ENCODE measurements at places on chromosomes 11 and 22. TPM values are rescaled to one million over a fixed set of nuclear protein-coding genes. Genes with fewer than 3 reads are reported as not detected.
A peak's percentile ranks its signal among the peaks of the same experiment; 100 is the strongest.

- DNase-seq, result no peak
Measured at GRCh38 chr11:22884217-22884616, 23.9 kb upstream of the CCDC179 start.

- no peak for DNase-seq
Measured at GRCh38 chr22:20060700-20061480, 19.2 kb upstream of the DGCR8 start.

- peak; percentile 60 for DNase-seq
Measured at GRCh38 chr11:108672113-108672512, 7.2 kb downstream of the DDX10 start.

Gene ELFN2
- not detected for total RNA-seq

Gene C11orf87
- not detected for total RNA-seq

DNA sequence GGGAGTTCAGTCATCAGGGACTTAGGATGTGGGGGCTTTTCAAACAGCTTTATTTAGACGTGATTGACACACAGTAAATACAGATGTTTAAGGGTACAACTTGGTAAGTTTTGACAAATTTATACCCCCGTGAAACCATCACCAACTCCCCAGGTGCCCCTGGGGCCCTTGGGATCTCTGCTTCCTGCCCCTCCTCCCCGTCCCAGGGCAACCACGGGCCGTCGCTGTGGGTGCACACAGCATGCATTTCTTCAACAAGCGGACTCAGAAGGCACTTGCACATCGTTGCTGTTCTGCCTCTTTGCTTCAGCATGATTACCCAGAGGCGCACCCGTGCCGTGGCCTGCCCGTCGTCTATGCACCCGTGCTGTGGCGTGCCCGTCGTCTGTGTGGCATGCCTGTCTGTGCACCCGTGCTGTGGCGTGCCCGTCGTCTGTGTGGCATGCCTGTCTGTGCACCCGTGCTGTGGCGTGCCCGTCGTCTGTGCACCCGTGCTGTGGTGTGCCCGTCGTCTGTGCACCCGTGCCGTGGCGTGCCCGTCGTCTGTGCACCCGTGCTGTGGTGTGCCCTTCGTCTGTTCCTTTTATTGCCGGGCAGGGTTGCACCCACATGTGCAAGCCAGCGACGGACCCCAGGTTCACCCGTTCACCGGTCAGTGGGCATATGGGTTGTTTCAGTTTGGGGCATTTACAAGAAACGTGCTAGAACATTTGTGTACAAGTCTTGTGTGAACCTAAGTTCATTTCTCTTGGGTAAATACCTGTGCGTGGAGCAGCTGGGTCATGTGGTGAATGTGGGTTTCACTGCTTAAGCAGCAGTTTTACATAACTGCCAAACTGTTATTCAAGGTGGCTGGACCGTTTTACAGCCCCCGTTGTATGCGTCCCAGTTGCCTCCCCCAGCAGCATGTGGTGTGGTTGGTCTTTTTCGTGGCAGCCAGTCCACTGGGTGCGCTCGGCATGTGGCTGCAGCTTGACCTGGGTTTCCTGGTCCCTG is 8.3 kb downstream of the CD81 start:
- DNase-seq, result no peak

Gene ZNF70
- total RNA-seq, result 17.8 TPM

Gene KRTAP5-11
- not detected for total RNA-seq

GRCh38 chr22:50577987-50578775 is at the start of gene CPT1B:
Gene CPT1B, minus strand, starts transcription at chr22:50578427. Its CDS starts 512 bp downstream, at chr22:50577915.
- DNase-seq, result no peak

- no peak for DNase-seq
Measured at GRCh38 chr11:132035766-132036165, 665.4 kb downstream of the NTM start.

Gene BATF2
- 2.5 TPM for total RNA-seq

DNA sequence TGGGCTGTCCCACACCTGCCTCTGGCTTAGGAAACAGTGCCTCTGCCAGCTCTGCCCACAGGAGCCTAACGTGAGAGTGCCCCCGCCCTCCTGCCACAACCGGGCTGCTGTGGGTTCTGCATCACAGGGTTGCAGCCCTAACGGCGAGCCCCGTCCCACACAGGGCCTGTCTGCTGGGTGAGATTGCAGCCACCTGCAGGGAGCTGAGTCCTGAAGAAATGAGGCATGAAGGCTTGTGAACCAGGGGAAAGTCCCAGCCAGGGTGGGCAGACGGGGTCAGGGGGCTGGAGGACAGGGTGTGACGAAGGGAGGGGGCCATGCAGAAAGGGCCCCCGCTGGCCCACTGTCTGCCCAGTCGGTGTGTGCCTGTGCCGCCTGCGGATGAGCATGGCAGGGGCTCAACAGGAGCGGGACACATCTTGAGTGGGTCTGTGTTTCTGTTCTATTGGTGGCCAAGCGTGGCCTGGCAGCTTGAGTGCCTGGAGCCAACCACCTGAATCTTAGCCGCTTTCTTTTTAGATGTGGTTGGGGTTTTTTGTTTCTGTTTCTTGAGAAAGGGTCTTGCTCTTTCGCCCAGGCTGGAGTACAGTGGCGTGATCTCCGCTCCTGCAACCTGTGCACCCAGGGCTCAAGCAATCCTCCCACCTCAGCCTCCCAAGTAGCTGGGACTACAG is 38.9 kb downstream of the CTTN start:
- DNase-seq, result no peak

Gene PRR5L
- total RNA-seq, result 22.1 TPM

GRCh38 chr11:47434011-47434786 is 8.0 kb upstream of the PSMC3 start:
- DNase-seq, result peak; percentile 76

- DNase-seq, result no peak
Measured at GRCh38 chr11:20966489-20966888, 297.1 kb downstream of the NELL1 start.

- DNase-seq, result no peak
Measured at GRCh38 chr11:115168686-115169085, 335.5 kb downstream of the CADM1 start.

DNA sequence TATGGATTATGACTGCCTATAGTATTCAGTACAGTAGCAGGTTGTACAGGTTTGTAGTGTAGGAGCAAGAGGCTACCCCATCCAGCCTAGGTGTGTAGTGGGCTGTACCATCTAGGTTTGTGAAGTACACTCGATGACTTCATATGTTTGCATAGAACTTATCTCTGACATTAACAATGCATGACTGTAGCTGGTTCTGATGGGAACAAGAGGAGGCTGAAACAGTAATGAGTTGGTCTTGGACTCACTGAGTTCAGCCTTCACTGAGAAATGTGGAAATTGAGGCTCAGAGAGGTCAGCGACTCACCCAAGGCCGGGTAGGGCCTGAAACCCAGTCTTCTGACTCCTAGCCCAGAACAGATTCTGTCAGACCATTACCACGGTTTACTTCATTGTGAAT is 13.0 kb downstream of the MYO7A start:
- no peak for DNase-seq

Gene RAG2
- total RNA-seq, result not detected

DNA sequence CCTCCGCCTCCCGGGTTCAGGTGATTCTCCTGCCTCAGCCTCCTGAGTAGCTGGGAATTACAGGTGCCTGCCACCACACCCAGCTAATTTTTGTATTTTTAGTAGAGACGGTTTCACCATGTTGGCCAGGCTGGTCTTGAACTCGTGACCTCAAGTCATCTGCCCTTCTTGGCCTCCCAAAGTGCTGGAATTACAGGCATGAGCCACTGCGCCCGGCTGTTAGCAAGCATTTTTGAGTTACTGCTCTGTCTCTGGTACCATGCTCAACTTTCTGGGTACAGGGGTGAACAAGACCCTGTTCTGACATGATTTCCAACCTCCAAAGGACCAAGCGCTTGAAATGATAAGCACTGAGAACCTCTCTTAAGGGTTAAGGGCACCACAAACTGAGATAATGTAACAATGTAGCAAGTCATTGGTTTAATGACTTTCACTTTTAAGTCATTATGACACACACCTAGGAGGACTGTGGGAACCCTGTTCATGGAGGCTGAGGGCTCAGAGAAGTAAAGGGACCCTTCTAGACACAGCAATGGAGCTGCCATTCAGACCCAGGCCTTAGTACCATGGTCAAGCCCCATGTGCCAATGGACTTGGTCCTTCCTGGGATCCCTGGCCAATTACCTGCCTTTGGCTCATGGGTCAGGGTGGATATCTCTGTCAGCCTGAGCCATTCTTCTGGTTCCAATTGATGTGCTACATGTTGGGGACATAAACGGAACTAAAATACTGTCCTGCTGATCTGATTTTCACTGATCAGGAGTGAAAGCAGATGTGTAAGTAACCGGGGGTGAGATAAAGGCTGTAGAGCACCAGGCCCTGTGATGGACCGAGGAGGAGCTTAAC is 11.6 kb downstream of the SLC3A2 start:
- DNase-seq, result no peak

Gene ZP1
- not detected for total RNA-seq

Gene TSGA10IP
- total RNA-seq, result not detected

Gene UBQLNL
- total RNA-seq, result 1.5 TPM

- no peak for DNase-seq
Measured at GRCh38 chr22:46707305-46707704, 30.7 kb downstream of the CERK start.

GRCh38 chr11:134020598-134020997 is 48.3 kb upstream of the JAM3 start:
- no peak for DNase-seq

DNA sequence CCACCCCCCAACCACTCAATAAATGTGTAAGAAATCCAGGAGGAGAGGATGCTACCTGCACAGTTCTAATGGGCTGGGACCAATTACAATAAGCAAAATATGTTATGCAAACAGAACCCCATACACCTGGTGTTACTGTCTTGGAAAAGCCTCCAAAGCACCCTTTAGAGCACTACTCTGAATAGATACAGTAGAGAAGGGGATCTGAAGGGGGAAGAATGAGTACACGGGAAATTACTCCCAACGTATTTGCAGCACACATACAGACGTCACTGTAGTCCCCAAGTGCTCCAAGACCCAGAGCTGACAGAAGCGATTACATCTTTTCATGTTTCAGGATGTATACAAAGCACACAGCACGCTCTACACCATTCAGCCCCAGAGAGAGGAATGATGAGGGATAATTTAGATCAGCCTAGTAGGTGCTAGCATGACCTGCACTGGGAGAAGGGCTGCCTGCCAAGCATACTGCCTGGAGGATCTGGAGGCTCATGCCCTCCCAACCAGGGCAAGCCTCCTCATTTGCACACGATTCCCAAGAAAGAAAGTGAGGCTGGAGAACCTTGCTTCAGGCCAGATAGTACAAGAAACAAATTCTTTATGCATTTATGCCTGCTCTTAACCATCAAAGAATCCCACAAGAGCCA is 63.8 kb downstream of the AMBRA1 start:
- no peak for DNase-seq

Gene CCDC87
- total RNA-seq, result 0.33 TPM

Measured in ovary (tissue), 10 donors.